Activated naive CD8-positive, alpha-beta T cell treated with anti-CD3 and anti-CD28 coated beads, Interleukin-2, amount 50 U/mL, for 16 hours (primary cell): ENCODE measurements at places on chromosomes 2 and 18.

DNA sequence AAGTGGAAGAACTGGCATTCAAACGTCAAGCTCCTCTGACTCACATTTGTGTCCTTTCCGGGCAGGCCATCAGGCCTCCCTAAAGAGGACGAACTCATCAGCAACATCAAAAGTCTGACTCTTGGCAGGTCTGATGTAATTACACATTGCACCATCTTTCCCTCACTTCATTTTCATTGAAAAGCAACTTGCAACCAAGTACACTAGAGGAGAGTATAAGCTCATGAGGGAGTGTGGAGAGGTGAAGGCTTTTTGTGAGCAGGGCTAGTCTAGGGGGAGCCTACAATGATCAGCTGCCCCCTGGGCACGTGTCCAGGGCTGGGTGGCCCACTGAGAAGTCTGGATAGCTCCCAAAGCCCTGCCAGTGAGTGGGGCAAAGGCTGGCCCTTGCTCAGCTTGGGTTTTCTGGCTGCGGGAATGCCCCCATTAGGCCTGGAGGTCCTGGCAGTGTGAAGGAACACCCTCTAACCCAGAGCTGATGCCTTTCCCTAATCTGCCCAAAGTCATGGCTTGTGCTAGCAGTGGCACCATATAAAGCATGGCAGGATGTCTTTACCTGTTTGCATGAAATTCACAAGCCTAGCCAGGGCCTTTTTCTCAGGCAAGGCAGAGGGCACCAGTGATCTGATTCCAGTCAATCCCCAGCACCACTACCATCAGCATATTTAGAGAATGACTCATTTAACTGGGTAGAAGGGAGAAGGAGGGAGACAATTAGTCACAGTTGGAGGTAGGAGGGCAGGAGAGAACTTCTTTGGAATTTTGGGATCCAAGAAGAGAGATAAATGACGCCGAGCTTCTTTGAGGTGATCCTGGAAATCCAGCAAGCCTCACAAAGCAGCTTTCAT lies 8.5 kb upstream of the DAW1 start:
- DNase-seq, result no peak

DNA sequence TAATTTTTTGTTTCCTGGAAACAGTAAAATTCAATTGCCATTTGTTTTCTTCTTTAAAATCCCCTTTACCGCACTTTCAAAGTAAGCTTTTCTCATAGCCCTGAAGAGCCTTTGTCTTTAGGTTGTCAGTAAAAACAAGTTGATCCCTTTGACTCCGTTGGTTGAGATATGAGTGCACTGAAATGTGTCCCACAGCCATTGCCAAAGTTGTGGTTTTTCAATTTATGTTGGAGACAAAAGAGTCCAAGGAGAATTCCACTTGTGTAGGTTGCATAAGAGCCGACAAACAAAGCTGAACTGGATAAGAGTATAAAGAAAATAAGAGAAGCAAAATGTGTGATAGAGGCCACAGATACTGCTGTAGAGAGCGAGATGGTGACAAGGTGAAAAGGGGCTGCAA lies 26.1 kb upstream of the HNMT start:
- DNase-seq, result no peak

DNA sequence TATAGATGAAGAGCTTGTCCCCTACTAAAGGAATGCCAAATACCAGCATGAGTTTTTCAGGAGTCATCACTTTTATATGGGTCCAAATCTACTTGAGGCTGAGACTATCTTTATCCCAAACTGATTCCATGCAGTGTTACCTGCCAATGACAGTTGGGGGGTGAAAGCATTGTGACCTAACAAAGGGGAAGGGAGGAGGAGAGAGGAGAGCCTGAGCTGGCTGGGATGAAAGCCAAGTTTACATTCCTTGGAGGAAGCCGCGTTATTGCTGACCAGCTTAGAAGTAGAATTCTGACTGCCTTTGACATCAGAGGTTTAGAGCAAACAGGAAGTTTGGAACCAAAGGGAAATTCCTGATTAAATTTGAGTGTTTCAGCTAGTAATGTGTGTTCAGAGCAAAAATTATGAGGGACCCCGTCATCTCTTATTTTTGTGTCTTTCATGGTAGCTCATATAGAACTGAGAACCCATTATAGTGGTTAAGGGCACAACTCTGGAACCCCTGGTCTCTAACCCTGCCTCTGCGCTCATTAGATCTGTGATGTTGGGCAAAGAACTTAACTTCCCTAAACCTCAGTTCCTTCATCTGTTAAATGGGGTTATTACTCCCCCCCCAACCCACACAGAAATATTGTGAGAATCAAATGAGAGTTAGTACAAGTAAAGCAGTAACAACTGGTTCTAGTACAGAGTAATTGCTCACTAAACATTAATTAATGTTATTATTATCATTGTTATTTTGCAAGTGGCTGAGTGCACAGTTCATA lies 199.3 kb upstream of the EPAS1 start:
- DNase-seq, result no peak

- no peak for DNase-seq
Measured at GRCh38 chr2:190804182-190804795, 76.3 kb upstream of the GLS start.

- DNase-seq, result no peak
Measured at GRCh38 chr2:124915567-124915966, 890.5 kb downstream of the CNTNAP5 start.

- no peak for DNase-seq
Measured at GRCh38 chr2:60490848-60491247, 62.6 kb downstream of the BCL11A start.

GRCh38 chr2:207038299-207038698 lies 99.0 kb downstream of the CPO start:
- no peak for DNase-seq

DNA sequence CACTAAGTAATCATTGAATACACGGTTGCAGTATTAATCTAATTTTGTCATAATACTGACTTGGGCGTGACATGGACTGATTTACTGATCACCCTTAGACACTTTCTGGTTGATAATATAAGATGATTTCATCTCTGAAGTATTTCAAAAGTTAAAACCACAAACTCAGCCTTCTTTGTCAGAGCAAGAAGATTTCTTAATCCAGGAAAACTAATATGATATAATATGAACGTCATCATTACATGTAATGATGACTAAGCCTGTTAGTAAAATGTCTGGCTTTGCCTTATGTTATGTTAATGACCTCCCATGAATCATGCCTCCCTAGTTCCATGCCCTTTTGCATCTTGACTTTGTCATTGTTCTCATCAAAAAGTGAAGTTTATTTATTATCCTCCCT lies 1325.0 kb upstream of the CDH2 start:
- no peak for DNase-seq

DNA sequence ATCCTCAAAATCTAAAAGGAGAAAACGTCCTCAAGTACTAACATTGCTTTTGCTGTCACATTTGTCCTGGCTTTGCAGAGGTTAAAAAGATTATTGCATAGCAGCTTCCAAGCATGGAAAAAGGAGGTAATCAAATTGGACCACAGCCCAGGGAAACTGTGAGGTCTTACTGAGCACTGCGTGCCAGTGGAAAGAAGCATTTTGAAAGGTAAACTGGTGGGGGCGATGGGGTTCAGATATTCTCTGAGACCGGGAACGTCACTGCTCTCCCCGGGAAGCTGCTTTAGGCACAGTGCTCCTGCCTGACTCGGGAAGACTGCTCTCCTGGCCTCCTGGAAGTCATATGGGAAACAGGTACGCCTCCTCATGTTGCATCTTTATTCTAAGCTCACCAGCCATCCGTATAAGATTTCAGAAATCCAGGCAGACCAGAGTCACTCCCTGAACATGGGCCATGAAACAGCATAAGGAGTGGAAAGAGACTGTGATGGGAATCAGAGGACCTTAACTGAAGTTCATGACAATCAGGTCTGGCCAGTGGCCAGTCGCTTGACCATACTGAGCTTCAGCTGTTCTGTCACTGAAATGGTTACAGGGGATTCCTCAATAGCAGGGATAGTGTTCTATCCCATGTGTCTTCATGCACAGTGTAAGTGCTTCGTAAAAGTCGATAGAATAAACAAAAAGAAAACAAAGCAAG lies 284.1 kb downstream of the TRIB2 start:
- no peak for DNase-seq

- DNase-seq, result no peak
Measured at GRCh38 chr18:63579616-63580015, 7.5 kb upstream of the SERPINB13 start.

DNA sequence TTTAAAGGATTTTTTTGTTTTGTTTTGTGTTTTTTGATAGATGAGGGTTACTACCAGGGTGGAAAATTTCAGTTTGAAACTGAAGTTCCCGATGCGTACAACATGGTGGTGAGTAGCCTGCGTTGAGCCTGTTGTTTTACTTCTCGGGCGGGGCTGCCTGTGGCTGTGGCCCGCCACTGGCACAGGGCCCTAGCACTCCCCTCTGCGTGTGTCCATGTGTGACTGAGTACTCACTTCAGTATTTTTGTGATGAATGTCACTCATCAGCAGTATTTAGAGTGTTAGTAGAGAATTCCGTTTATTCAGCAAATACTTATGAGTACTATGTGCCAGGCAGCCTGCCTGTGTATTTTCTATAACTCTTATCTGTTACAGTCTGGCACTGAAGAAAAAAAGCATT lies 44.3 kb upstream of the SCLY start:
- DNase-seq, result no peak

DNA sequence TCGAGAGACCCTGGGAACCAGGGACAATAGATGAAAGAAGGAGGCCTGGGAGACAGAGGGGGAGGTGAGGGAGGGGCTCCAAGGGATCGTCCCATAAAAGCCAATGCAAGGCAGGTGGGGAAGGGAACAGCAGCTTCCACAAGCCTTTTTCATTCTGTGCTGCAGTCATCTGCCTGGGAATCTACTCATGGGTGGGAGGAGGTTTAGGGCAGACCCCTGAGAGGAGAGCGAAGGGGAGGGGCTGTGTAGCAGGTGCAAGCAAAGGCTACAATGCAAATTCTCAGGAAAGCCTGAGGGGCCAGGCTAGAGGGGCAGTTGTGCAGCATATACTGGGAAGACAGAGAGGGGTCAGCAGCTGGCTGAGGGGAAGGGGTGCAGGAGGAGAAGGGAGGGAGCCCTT lies 135.4 kb downstream of the SETBP1 start:
- DNase-seq, result no peak

- no peak for DNase-seq
Measured at GRCh38 chr2:98875746-98876145, 60.3 kb downstream of the CRACDL start.

- DNase-seq, result no peak
Measured at GRCh38 chr2:135257383-135258090, 205.4 kb downstream of the RAB3GAP1 start.

- DNase-seq, result no peak
Measured at GRCh38 chr18:61502472-61502871, 169.2 kb downstream of the CDH20 start.

- no peak for DNase-seq
Measured at GRCh38 chr2:192414794-192415193, 220.1 kb upstream of the TMEFF2 start.

GRCh38 chr2:74812787-74813590 lies 20.9 kb upstream of the HK2 start:
- DNase-seq, result no peak

GRCh38 chr2:63764630-63765029 lies 77.1 kb upstream of the UGP2 start:
- DNase-seq, result no peak

DNA sequence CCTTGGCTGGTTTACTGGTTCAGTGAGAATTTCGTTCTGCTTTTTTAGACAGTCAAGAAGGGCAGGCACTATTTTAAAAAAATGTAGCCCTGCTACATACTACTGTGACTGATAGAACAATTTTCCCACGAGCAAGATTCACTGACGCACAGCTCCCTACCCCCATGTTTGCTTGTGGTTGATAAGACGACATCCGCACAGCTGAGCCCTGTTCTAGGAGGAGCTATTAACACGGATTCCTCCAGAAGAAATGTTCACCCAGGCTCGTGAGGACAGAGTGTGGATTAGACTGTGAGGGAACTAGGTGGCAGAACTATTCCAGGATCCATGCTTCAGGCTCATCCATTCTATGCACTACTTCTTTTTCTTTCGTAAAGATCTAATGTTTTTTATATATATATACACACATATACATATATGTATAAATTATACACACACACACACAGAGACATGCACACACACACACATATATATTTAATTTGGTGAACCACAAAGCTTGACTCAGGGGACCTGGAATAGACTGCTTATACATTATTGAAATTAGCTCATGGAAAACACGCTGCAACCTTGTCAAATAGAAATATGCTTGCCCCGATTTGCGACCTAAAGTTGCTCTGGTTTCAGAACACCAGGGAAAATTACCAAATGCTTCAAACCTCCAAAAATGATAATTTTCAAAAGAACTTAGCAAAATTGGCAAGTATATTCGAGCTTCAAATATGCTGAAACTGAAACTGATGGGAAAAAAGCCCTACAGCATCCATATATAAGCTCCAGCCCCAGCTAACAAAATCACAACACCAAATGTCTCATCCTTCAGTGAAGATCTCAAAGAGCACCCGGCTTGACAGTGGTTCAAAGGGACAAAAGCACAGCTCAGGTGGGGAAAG lies 370.4 kb downstream of the SOCS6 start:
- no peak for DNase-seq

GRCh38 chr2:132701810-132702209 lies 31.8 kb upstream of the LYPD1 start:
- no peak for DNase-seq

GRCh38 chr2:100178864-100179263 lies 36.5 kb upstream of the AFF3 start:
- no peak for DNase-seq

GRCh38 chr2:216343221-216343980 lies 28.9 kb downstream of the MARCHF4 start:
- DNase-seq, result no peak

DNA sequence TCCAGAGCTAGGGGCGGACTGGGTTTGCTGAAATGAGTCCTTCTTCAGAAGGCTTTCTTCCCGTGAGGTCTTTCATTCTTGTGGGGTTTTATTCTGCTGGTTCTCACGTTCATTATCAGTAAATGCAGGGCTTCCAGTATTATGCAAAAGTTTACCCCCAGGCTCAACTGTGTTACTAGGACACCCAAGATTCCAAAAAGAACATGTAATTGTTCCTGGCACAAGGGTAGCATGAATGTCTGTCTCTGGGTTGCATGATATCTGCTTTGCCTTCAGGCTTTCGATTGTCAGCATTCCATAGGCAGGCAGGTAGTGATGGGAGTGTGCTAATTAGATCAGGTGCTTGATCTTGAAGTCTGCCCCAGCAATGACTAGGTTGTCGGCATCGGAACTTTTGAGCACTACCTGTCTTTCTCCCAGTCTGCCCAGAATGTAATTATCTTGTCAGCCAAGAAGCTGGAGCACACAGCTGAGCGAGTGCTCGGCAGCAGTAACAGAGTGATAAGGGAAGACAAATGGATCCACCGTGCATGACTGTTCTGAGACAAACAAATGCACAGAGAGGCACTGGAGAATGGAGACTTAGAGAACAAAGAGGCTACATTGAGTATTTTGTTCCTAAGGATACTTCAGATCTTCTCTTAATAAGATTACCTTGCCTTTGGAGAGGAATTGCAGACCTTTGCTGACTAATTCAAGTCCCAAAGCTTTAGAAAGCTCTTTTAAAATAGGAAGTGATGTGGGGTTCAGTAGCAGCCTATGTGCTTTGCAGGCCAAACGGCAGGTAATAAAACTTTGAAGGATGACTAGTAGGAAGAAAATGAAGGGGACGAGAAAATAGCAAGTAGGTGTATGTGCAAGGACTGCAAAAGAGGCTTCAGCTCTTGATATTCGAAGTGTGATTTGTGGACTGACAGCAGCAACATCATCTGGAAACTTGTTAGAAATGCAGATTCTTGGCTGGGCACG lies 41.9 kb downstream of the ITGB6 start:
- no peak for DNase-seq
